Activated naive CD8-positive, alpha-beta T cell treated with anti-CD3 and anti-CD28 coated beads for 36 hours (primary cell): ENCODE measurements at places on chromosomes 4 and X. TPM values are rescaled to one million over a fixed set of nuclear protein-coding genes. Genes with fewer than 3 reads are reported as not detected.

Gene PDHA2
- total RNA-seq = not detected

Gene RNF128
- total RNA-seq = not detected

Gene BRS3
- total RNA-seq = not detected

Gene CYTL1
- not detected for total RNA-seq

Gene XAGE1B
- total RNA-seq = not detected

Gene TLL1
- total RNA-seq = not detected

Gene CORIN
- not detected for total RNA-seq

Gene CD38
- 42.1 TPM for total RNA-seq

Gene HSD17B10
- 145 TPM for total RNA-seq

Gene AFP
- not detected for total RNA-seq

Gene CYLC1
- total RNA-seq = not detected

Gene AVPR2
- total RNA-seq = not detected

Gene GAGE13
- not detected for total RNA-seq

Gene CT55
- not detected for total RNA-seq

Gene CXCL8
- total RNA-seq = 0.38 TPM

Gene PCDH18
- total RNA-seq = 0.06 TPM

Gene CCDC160
- not detected for total RNA-seq

Gene KIAA1210
- total RNA-seq = not detected

Gene TRO
- 5.9 TPM for total RNA-seq

Gene LDB2
- not detected for total RNA-seq
